Left ventricle myocardium inferior (tissue), 1 donor: ENCODE measurements at places on chromosomes 5 and 9. TPM values are rescaled to one million over a fixed set of nuclear protein-coding genes. Genes with fewer than 3 reads are reported as not detected.

- no peak for DNase-seq
Measured at GRCh38 chr9:80664327-80665210, 1024.8 kb downstream of the TLE1 start.

- DNase-seq = no peak
Measured at GRCh38 chr9:15529566-15530324, 19.0 kb upstream of the PSIP1 start.

DNA sequence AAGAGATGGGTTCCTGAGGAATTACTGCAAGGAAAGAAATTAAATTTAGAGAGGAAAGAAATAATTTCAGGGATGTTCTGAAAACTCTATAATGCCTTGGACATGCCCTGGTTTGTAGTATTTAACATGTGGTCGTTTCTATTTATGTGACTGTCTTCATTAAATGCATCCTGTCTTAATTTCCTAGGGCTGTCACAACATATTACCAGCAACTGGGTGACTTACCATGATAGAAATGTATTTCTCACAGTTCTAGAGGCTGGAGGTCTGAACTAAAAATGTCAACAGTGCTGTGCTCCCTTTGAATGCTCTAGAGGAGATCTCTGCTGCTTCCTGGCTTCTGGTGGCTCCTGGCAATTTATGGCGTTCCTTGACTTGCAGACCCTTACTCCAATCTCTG lies 287.7 kb downstream of the FBXL7 start:
- no peak for DNase-seq

DNA sequence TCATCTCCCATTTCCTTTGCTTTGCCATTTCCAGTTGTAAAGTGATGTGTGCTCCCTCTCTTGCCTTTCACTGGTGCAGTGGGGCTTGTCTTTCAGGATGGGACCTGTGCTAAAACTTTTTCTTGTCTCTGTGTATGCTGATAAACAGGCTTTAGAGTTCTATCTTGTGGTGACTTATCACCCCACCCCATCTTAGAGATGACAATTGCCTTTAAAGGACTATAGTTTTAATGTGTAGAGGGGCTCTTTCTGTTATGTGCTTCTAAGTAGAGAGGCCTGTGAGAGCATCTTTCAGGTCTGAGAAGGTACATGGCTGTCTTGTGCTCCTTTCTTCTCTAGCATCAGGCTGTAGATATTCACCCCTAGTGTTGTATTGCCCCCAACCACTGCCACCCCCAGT lies 21.9 kb downstream of the MAN2A1 start:
- no peak for DNase-seq

DNA sequence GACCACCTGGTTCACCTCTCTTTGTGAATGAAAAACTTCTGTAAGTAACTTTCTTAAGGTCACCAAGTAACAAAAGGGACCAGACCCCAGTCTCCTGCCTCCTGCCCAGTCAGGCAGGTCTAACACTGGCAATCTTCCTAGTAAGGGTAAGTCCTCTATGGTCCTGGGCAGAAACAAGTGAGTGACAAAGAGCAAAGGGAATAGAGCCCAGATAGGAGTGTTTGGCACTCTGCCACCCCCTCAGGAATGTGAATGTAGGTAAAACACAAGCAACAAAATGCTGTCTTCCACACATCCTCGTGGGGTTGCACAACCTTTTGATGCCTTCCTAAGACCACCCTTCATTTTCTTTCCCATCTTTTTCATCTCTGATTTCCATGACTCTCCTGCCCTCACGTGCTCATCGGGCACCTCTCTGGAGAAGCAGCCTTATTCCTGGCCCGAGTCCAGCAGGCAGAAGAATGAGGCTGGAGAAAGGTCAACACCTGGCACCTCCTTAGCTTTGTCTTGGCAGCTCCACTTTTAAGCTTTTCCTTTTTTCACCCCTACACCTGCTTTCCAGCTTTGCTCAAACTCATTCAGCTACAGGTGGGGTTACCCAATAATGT lies 90.2 kb upstream of the LHFPL2 start:
- DNase-seq = no peak

Gene F2RL1
- 2.0 TPM for total RNA-seq

GRCh38 chr9:71213633-71214032 lies 92.2 kb upstream of the TRPM3 start:
- no peak for DNase-seq

DNA sequence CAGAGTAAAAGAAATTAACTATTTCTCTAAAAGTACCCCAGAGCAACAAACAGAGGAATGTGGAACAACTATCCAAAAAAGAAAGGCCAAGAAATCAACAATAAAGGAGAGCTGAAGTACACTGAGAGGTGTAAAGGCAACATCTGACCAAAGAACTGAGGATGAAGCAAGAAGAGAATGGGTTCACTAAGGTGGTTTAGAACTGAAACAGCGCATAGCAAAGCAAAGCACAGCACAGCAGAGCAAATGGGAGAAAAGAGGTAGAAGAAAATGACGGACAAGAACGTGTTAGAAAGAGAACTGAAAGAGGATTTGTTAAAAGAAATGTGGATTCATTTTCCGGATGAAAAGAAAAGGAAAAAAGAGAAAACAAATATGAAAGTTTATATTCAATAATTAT lies 25.8 kb downstream of the RFX3 start:
- DNase-seq = no peak

- DNase-seq = no peak
Measured at GRCh38 chr9:134861595-134862334, 18.8 kb upstream of the FCN2 start.

DNA sequence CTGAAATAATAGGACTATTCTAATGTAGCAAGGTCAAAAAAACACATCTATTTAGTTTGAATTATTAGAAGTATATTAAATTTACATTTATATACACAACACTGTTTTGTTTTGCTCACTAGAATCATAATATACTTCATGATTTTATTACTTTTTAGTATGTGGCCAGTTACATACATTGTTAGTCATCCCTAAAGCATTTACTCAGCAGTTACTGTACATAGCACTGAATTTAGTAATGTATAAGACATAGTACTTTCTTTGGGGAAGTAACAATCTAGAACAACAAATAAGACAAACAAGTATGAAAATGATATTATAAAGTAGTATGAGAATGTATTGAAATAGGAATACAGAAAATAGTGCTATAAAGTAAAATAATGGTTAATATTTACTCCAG lies 28.2 kb downstream of the ERCC8 start:
- no peak for DNase-seq

Gene NUTM2G
- not detected for total RNA-seq

Gene FBXO10
- total RNA-seq = 6.7 TPM

Gene SCGB3A2
- not detected for total RNA-seq

DNA sequence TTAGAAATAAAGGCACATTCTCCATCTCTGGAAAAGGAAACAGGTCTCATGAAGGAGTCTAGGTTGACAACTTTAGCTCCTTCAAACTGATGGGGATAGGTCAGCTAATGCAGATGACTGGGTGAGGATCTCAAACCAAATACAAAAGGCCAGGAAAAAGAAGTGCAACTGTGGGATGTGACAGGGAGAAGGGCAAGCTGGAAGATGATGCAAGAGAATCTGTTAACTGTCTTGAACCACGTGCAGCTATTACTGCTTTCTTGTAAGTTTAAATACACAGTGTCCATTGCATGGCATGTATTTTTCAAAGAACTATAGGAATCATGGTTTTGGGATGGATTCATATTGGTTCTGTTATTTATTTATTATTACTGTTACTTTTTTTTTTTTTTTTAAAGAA lies 331.8 kb downstream of the NDUFS4 start:
- DNase-seq = no peak

DNA sequence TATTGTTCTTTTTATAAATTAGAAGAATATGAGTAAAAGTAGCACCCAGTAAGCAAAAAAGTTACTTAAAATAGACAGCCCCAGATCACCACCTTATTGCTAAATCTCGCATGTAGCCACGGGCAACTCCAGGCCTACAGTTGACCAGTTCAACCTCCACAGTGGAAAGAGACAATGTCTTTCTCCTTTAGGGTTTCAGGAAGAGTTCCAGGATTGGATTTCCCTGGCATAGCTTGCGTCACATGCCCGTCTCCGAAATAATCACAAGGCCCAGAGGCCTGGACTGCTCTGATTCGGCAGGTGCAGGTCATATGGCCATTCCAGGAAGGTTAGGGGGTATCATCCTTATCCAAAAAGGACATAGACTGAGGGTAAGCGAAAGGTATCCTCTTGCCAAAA lies 9.9 kb upstream of the PFDN1 start:
- DNase-seq = no peak

DNA sequence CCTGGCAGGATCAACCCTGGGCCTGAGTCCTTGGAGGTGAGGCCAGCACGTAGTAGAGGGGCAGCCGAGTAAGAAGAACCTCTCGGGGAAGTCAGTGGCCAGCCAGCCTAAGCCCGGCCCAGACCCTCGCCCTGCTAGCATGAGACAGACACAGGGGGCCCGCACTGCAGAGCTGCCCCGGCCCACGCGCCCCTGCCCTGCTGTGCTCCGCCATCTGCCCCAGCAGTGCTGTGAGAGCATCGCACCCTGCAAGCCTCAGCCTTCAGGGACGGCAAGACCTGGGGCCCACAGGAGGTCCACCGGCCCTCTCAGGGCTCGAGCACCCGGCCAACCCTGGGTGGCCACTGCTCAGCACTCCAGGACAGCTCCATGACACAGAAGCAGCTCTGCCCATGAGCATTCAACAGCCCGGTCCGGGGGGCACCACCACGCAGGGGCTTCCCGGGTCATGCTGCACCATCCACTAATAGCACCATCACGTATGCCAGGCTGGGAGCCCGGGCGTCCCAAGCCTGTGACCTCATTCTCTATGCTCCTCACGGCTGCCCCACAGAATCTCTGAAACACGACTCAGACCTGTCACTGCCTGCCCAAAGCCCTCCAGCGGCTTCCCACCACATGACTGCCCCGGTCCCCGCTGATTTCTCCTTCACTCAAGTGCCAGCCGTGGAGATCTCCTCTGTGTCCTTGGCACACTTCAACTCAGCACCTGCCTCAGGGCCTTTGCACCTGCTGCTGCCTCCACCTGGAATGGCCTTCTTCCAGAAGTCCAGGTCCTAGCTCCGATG lies 38.1 kb downstream of the ADAMTS2 start:
- no peak for DNase-seq

- DNase-seq = no peak
Measured at GRCh38 chr9:37575001-37575400, 1.2 kb downstream of the FBXO10 start.

DNA sequence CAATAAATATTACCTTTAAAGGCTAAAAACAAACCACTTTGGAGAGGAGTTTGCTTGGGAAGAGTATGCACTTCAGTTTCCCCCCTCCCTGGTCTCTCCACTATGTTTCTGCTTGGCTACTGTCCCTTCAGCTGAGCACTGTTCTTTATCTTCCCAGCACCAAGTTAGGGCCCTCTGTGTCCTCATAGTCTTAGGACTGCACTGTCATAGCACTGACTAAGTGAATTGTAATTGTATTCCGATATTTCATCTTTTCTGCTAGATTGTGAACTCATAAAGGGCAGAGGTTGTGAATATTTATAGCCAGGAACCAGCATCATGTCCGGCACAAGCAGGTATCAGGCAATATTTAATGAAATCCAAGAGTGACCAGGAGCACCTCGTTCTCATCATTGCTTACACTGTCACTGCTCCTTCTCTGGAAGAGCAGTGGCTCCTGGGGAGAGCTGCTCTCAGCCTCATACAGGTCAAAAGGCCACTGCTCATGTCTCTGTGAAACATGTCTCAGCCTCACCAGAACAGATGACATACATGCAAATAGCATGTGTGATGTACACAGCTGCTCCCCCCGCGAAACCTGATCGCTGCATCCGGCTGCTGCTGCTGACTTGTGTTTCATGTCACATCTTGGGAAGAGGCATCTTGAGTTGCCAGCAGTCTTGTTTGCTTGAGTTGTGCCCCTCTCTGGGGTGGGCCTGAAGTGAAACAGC lies 279.7 kb upstream of the MSX2 start:
- DNase-seq = no peak

- DNase-seq = no peak
Measured at GRCh38 chr9:134456756-134457305, 130.6 kb downstream of the RXRA start.
